ENCODE measurements at places on chromosomes 6 and 20. TPM values are rescaled to one million over a fixed set of nuclear protein-coding genes. Genes with fewer than 3 reads are reported as not detected.

SYNE1 gene
- 21.8 TPM for total RNA-seq

ZBTB22 gene
- total RNA-seq: 3.4 TPM

PTCRA gene
- total RNA-seq: not detected

DEFB116 gene
- total RNA-seq: not detected

TREML2 gene
- not detected for total RNA-seq

MAP3K7 gene
- 13.0 TPM for total RNA-seq

PTK6 gene
- total RNA-seq: 2.5 TPM

DSP gene
- total RNA-seq: 48.6 TPM

DEFB119 gene
- total RNA-seq: not detected

MROH8 gene
- total RNA-seq: 1.7 TPM

CCM2L gene
- total RNA-seq: 0.45 TPM

USP49 gene
- total RNA-seq: 0.95 TPM

HSPA12B gene
- total RNA-seq: 0.39 TPM
